ENCODE measurements at places on chromosomes 13 and 19. TPM values are rescaled to one million over a fixed set of nuclear protein-coding genes. Genes with fewer than 3 reads are reported as not detected.

Gene CXCL17
- not detected for total RNA-seq

Gene ZNF561
- 8.6 TPM for total RNA-seq

Gene MAP4K1
- total RNA-seq, result 0.85 TPM

Gene ICAM4
- total RNA-seq, result not detected

Gene TIMM44
- total RNA-seq, result 27.8 TPM

Gene RFPL4A
- 0.53 TPM for total RNA-seq

Gene PMIS2
- total RNA-seq, result not detected

Gene ETV2
- 2.1 TPM for total RNA-seq

Gene ZNF726
- total RNA-seq, result 1.0 TPM

Gene FAAP24
- total RNA-seq, result 13.3 TPM

Gene NXNL1
- total RNA-seq, result not detected

Gene C19orf85
- total RNA-seq, result not detected

Gene SEMA6B
- 6.2 TPM for total RNA-seq

Gene IGFL3
- 0.25 TPM for total RNA-seq

Gene TTYH1
- 0.30 TPM for total RNA-seq

Gene PPAN
- total RNA-seq, result 42.9 TPM

Gene CD22
- total RNA-seq, result 0.95 TPM

Gene NKPD1
- total RNA-seq, result 0.26 TPM

Gene IRGQ
- total RNA-seq, result 5.6 TPM

Gene ZNF254
- 7.0 TPM for total RNA-seq

Gene MYH14
- 6.4 TPM for total RNA-seq

Gene APOC1
- 124 TPM for total RNA-seq

Gene ZFP36
- total RNA-seq, result 200 TPM

Gene CCDC70
- not detected for total RNA-seq

Gene ACP7
- 0.06 TPM for total RNA-seq

Gene BRSK1
- 2.9 TPM for total RNA-seq

Gene KPTN
- 14.1 TPM for total RNA-seq

Gene OR7D2
- total RNA-seq, result not detected

Gene SNRPA
- total RNA-seq, result 146 TPM

Gene CEACAM3
- total RNA-seq, result not detected

Gene MBD3L4
- not detected for total RNA-seq

Gene COMP
- 0.16 TPM for total RNA-seq

Gene KLK1
- 0.46 TPM for total RNA-seq

Gene SYDE1
- total RNA-seq, result 17.3 TPM

Gene PDCD2L
- total RNA-seq, result 32.5 TPM

Gene OR10H1
- total RNA-seq, result not detected

Gene ZNF420
- total RNA-seq, result 5.7 TPM

Gene MAG
- total RNA-seq, result not detected

Gene MRPS12
- total RNA-seq, result 222 TPM

Gene ZNF565
- total RNA-seq, result 4.5 TPM

Gene RINL
- 2.5 TPM for total RNA-seq

Gene MAB21L1
- not detected for total RNA-seq

Gene PNMA8B
- not detected for total RNA-seq

Gene NANOS3
- 3.3 TPM for total RNA-seq

Gene CADM4
- 10.2 TPM for total RNA-seq

Gene DCLK1
- total RNA-seq, result 0.65 TPM

Gene ZNF135
- total RNA-seq, result not detected

Gene MADCAM1
- 0.14 TPM for total RNA-seq

Gene ZSCAN4
- total RNA-seq, result not detected

Gene CLPTM1
- total RNA-seq, result 172 TPM

Gene MEIS3
- total RNA-seq, result 41.8 TPM

Gene GJB2
- total RNA-seq, result 0.91 TPM

Gene CEACAM20
- not detected for total RNA-seq

Gene FFAR1
- not detected for total RNA-seq

Gene CGB8
- total RNA-seq, result 1.9 TPM

Gene C13orf42
- total RNA-seq, result not detected

Gene KHSRP
- 194 TPM for total RNA-seq

Gene HSH2D
- total RNA-seq, result 0.14 TPM

Measured in A549 treated with GW870086 at 1 μM for 4 hours (cell line).